Fibroblast of villous mesenchyme (primary cell): ENCODE measurements at places on chromosomes 16 and 17. TPM values are rescaled to one million over a fixed set of nuclear protein-coding genes. Genes with fewer than 3 reads are reported as not detected.

CACNB1 gene
- 7.7 and 7.8 TPM in 2 replicates for total RNA-seq

ABR gene
- total RNA-seq = 51.8 and 68.0 TPM in 2 replicates

- DNase-seq = peak; percentile 24
Observed at GRCh38 chr17:31112001-31112661, 17.4 kb downstream of the NF1 start.

GRCh38 chr16:84633622-84634021 lies 14.7 kb upstream of the KLHL36 start:
- DNase-seq = peak; percentile 72

NPIPA5 gene
- 0.64 and 0.86 TPM in 2 replicates for total RNA-seq

DNA sequence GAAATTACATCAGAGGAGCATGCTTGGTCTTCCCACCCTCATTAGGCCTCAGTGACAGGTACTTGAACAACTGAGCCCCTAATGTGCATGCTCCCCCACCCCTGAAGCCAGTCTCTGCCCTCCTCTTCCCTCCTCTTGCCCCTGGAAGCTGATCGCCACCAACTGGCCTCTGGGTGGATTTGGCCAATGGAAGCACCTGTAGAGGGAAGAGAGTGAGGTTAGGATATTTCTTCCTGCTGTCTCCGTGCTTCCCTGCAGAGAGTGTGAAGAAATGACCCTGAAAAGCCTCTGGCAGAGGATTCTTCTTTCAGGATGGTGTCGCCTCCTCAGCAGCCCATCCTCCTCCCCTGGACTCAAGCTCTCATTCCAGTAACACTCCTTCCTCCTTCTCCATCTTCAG lies 5.9 kb upstream of the CBLN1 start:
- no peak for DNase-seq

MYH1 gene
- not detected in 2 replicates for total RNA-seq

DNA sequence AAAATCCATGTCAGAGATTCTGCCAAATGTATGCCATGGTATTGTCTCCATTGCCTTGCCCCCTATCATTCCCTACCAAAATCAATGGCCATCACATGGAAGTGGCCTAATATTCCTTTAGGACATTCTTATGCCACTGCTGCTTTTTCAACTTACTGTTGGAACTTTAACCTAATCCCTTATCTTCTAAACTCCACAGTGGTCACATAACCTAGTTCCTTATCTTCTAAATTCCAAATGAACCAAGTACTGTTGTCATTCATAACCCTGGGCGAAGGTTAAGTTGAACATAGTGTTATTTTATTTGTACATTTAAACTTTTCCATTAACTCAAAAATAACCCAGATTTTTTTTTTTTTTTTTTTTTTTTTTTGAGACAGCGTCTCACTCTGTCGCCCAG lies 3.6 kb downstream of the HSF5 start:
- no peak for DNase-seq

DNA sequence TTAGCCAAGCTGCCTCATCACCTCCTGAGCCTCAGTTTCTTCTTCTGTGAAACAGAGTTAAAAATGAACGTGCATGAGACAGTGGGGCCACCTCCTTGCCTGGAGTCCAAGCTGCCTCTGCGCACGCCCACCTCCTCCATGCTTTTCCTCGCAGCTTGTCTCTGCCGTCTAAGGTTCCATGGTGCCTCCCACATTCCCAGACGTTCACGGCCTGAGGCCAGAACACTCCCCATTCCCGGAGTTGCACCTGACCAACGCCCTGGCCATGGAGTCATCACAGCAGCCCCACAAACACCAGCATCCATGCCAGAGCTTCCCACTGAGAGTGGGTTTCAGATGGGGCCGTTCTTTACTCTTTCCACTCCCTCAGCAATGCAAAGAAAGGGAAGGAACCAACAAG lies 183.0 kb upstream of the FOXF1 start:
- DNase-seq = no peak

DNA sequence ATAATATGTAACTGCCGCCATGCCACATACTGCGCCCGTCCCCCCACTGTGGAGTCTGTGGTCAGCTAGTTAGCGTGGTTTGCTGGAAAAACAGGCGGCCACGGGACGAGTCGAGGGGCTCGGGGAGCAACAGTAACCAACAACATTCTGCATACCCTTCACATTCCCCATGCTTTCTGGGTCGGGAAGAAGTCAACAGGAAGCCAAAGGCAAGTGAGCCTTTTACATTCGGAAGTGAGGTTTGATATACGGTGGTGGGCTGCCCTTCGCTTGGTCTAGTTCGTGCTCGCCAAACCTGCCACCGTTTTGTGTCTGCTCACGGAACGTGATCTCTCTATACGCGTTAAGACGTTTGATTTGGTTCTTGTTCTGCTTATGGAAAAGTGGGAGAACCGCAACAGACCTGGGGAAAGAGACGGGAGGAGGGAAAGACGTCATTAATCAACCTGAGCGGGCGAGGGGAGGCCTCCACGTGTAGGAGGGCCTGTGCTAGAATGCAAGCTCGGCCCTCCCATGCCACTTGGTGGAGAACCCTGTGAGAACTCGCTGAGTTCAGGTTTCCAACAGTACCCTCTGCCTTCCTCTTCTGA lies 28.9 kb upstream of the CFAP20 start:
- DNase-seq = no peak

DNA sequence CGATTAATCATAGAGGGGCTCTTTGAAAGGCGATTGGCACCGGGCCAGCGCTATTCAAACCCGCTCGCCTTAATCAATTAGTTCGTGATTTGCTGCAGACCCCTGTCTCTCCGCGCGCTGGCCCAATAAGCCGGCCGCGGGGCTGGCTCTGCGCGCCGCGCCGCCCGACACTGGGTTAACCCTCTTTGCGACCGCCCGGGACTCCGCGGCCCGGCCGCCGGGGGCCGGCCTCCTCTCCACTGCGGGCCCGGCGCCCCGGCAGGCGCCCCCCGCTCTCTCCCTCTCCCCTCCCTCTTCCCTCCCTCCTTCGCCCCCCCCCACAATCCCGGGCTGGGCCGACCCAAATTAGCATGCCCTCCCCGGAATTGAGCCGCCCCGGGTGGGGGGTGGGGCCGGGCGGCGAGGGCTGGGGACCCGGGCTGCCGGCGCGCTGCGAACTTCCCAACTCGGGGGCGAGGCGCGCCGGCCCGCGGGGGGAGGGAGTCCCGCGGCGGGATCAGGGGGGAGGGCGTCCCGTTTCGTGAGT lies 428 bp upstream of the SALL1 start:
- DNase-seq = peak; percentile 68

DNA sequence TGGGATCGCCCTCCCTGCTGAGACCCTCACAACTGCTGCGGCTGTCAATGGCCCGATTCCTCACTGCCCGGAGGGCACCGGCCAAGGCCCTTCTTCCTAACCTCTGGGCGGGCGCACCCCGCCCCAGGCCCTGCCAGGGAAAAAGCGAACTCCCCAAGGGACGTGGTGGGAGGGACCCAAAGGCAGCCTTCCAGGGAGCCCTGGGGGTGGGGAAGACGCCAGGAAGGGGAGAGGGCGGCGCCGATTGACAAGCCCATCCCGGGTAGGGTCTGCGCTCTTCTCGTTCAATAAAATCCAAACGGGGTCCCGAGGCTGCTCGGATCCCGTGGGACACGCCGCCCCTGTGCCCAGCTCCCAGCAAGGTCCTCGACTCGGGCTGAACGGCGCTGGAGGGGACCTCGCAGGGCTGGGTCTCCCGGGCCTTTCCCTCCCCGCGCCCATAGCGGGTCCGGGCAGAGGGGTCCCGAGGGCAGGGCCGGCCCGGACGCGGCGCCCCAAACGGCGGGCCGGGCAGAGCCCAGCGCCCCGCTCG lies 416 bp downstream of the KIFC3 start:
- peak; percentile 54 for DNase-seq

- DNase-seq = peak; percentile 22
Observed at GRCh38 chr17:36008998-36009665, 7.8 kb upstream of the CCL15 start.

GRCh38 chr17:46821482-46822387 lies 3.2 kb upstream of the WNT3 start:
- DNase-seq = no peak

- DNase-seq = no peak
Observed at GRCh38 chr16:58425756-58426494, 33.7 kb downstream of the GINS3 start.

GRCh38 chr16:48576927-48577326 lies 33.1 kb downstream of the N4BP1 start:
- no peak for DNase-seq

- DNase-seq = peak; percentile 82
Observed at GRCh38 chr17:77320485-77321256, 179.9 kb downstream of the SEC14L1 start.

KCNH6 gene
- total RNA-seq = under 0.01 TPM in 1 of 2 replicates, not detected in the other

GRCh38 chr17:9929871-9930270 lies 24.8 kb upstream of the RCVRN start:
- DNase-seq = peak; percentile 38

ACSM5 gene
- total RNA-seq = under 0.01 TPM in 1 of 2 replicates, not detected in the other

DNA sequence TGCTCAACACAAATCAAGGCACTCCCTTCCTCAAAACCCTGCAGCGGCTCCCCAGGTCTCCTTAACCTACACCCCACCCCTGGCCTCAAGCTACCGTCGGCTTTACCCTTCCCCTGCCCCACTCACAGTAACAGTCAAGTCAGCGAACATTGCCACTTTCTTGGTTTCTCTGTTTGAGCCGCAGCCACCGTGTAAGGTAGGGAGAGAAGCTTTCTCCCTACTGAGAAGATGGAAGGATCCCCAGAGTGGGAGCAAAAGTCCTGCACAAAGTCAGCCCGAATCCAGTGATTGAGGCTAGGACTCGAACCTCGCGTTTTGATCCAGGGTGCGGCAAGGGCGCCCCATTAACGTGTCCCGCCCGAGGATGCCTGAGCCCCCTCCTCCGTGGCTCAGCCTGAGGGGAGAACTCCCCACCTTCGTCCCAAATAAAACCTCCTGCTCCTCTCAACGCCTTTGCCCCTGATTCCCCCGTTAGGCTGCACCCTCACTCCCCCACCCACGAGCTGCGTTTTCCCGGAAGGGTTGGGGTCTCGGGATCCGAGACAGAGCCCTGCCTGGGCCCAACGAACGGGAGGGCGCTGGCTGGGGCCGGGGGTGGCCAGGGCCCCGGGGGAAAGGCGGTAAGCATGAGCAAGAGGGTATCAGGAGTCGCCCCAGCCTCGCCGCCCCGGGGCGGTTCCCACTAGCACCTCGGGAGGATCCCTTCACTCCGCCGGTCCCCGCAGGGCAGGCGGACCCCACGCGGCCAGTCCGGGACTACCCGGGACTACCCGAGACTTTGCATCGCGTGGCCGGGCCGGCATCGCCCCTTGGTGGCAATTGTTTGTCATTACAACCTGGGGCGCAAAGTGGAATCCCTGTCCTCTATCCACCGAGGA lies 9.9 kb upstream of the NAGS start:
- DNase-seq = peak; percentile 53

DNA sequence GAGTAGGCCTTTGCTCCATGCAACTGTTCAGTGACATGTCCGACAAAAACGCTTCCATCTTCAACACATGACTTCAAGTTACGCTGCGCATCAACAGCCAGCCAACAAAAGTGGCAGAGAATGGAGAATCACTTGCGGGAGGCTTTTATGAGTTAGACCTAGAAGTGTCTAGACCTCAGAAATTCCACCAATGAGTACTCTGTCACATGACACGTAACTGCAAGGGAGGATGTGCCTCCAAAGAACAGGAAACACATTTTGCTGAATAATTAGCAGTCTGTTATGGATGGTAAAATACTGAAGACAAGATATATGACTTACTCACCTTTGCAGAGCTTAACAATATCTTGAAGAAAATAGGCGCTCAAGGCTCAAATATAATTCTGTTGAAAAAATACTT lies 62.1 kb downstream of the MYO1D start:
- no peak for DNase-seq

DNA sequence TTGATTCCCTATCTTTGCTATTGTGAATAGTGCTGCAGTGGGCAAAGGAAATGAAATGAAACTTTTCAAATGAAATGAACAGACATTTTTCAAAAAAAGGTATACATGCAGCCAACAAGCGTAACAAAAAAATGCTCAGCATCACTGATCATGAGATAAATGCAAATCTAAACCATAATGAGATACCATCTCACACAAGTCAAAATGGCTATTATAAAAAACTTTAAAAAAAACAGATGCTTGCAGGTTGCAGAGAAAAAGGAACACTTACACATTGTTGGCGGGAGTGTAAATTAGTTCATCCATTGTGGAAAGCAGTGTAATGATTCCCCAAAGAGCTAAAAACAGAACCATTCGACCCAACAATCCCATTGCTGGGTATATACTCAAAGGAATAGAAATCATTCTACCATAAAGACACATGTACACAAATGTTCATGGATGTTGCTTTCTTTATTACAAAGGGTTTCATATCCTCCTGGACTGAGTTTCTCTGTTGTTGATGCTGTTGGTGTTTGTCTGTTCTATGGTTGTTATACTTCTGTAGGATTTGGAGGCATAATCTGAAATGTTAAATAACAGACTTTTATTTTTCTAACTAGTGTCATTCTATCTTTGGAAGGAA lies 99.3 kb upstream of the SOX9 start:
- no peak for DNase-seq

APOBR gene
- total RNA-seq = not detected in 2 replicates

SEPTIN12 gene
- not detected in 2 replicates for total RNA-seq

GCGR gene
- not detected in 2 replicates for total RNA-seq

MT3 gene
- total RNA-seq = not detected in 2 replicates

ABCA8 gene
- total RNA-seq = 1.6 and 2.2 TPM in 2 replicates

DNA sequence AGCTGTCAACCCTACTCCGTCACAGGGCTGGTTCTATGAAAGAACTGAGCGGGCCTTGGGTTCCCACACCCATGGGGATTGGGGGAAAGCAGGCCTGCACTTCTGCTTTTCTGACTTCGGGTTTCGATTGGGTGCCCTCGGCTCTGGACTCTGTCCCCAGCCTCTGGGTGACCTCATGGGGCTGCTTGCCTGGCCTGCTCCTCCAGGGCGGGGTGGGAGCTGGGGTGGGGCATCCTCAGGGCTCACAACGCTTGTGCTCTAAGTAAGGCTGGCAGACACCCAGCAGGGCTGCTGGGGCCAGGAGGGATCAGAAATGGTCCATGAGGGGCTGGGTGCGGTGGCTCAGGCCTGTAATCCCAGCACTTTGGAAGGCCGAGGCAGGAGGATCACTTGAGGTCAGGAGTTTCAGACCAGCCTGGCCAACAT lies 19.2 kb downstream of the ARHGAP27 start:
- no peak for DNase-seq

- DNase-seq = no peak
Observed at GRCh38 chr16:72889616-72890582, 158.0 kb downstream of the ZFHX3 start.

KRT14 gene
- total RNA-seq = not detected in 2 replicates

UNC45B gene
- total RNA-seq = not detected in 2 replicates

DNA sequence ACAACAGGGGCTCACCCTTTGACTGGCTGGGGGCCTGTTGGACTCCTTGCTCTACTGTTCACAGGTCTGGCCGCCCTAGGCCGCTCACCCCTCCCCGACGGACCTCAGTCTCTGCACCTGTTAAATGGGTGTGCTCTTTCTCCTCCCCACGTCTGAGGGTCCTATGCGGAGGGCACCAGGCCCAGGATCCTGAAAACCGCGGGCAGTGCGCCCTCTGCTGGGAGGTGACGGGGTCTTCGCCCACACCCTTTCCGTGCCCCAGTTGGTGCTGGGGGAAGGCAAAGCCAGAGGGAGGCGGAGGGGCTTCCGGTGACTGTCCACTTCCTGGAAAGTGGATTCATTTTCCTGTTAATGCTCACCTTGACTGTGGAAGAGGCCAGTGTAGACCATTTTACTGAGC lies 1010.9 kb downstream of the KCNJ18 start:
- no peak for DNase-seq

KRTAP4-6 gene
- total RNA-seq = not detected in 2 replicates

CETP gene
- total RNA-seq = not detected in 2 replicates

ST6GALNAC1 gene
- total RNA-seq = not detected in 2 replicates

ZNF423 gene
- total RNA-seq = 0.32 and 0.43 TPM in 2 replicates

- no peak for DNase-seq
Observed at GRCh38 chr17:74691151-74691550, 21.6 kb downstream of the CD300LF start.
